ENCODE measurements at places on chromosomes 5 and 9.

- no peak for DNase-seq
Observed at GRCh38 chr5:39238366-39239105, 19.2 kb upstream of the FYB1 start.

DNA sequence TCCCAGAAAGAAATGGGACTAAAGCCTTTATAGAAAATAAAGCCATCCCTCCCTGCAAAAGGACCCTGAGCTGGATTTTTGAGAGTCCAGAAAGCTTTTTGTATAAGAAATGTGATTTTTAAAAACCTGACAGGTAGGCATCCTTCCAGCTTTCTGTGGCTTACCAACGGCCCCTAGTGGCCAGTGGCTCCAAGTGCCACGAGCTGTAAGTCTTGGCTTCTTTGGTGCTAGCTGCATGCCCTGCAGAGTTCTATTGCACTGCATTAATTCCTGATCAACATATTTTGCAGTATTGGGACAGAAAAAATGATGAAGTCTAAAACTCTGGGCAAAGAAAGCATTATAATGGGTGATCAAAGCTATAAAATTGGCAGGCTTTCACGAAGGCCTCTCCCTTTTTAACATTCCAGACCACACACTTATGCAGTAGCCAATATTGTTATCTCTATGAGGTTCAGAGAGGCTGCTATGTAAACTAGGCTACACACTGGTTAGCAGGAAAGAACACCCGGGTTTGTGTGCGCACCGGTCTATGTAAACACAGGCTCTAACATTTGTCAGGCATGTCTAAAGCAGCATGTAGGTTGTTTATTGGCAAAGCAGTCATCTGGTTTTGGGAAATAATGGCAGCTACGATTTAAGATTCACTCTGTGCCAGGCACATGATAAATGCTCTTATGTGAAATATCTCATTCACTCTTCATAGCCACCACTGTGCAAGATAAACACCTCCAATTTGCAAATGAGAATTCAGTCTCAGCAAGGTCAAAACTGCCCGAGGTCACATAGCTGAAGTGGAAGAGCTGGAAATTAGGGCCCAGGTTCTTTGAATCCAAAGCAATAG, 55.2 kb downstream of the NMUR2 start:
- DNase-seq: no peak

GRCh38 chr9:114061830-114062474, 16.1 kb downstream of the AMBP start:
- no peak for DNase-seq

DNA sequence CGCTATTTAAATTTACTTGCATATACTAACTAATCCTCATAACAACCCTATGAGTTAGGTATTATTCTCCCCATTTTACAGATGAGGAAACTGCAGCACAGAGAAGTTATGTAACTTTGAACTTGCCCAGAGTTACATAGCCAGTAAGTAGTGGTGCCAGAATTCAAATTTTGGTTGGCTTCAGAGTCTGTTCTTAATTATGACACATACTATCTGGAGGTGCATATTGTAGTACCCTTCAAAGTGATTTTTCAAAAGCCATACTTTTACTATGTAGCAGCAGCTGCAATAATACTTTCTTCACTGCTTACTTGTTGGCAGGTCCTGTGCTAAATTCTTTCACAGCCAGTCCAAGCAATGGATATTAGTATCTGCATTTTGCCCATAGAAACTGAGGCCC, 16.4 kb downstream of the MAN2A1 start:
- no peak for DNase-seq

DNA sequence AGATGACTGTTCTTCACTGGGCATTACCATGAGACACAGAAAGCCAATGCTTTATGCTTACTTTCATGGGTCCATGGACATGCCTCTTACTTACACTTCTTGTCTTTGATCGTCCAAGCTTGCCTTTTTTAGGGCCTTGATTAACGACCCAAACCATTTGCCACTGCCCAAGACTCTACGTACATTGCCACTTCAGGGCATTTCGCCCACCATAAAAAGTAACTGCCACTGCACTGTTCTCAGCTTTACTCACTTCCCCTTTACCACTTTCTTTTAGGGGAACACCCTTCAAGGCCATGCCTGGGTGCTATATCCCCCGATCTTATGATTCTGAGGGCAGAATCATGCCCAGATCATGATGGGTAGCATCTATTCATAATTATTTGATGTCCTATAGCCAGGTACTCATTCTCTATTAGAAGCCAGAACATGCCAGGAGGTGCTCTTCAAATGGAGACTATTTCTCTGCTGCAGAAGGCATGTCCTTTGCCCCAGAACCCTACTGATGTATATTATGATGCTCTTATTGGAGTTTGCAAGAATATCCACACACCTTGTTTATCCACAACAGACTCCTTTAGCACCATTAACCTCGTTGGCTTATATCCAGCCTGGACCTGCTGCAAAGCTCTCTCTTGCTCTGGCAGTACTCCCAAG, 64.1 kb upstream of the RAD23B start:
- no peak for DNase-seq

GRCh38 chr5:149038336-149039080, 24.4 kb downstream of the SH3TC2 start:
- no peak for DNase-seq

GRCh38 chr5:116658830-116659229, 84.2 kb upstream of the SEMA6A start:
- DNase-seq: no peak

- DNase-seq: no peak
Observed at GRCh38 chr9:104319685-104320084, 184.4 kb upstream of the OR13F1 start.

Measured in stimulated activated CD4-positive, alpha-beta T cell treated with anti-CD3 and anti-CD28 coated beads, Interleukin-1b, Interleukin-23, amount 100 ng/mL, for 1 hour (primary cell).